Activated T-helper 1 cell treated with anti-CD3 and anti-CD28 coated beads, Interleukin-2, amount 50 U/mL, for 16 hours (primary cell): ENCODE measurements at places on chromosomes 4 and X.

DNA sequence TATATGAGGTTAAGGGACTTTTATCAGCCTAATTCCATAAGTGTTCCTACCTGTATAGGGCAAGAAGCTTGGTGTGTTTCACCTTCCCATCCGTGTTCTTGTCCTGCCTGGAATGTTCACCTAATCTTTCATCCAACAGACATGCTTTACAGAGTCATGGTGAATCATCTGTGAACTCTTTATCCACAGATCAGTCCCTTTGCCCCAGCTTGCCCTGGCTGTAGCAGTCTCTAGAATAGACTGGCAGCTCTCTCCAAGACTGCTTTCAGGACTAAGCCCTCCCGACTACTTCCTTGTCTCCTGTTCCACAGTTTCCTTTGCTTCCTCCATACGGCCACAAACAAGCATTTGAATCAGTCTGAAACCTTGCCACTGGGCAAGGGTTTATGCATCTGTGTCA, 177.9 kb upstream of the IL15 start:
- no peak for DNase-seq

- no peak for DNase-seq
These were observed 6.5 kb downstream of the PCGF3 start for GRCh38 chr4:712093-712492.

- no peak for DNase-seq
These were observed 2.3 kb downstream of the SNCA start for GRCh38 chr4:89834486-89835209.

DNA sequence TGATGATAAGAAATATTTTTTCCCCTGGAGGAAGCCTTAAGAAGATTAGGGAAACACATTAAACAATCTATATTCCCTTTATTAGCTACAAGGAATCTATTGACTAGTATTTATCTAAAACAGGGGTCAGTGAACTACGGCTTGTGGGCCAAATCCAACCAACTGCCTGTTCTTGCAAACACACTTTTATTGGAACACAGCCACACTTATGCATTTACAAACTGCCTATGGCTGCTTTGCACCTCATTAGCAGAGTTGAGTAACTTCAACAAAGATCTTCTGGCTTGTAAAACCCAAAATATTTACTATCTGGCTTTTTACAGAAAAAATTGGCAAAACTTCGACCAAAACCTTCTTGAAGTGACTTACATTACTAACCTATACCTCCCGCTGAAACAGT, 733.9 kb upstream of the FTHL17 start:
- DNase-seq = no peak

GRCh38 chrX:2733286-2733685, 18.6 kb upstream of the XG start:
- no peak for DNase-seq

GRCh38 chr4:17142232-17142711, 243.8 kb upstream of the LDB2 start:
- no peak for DNase-seq

DNA sequence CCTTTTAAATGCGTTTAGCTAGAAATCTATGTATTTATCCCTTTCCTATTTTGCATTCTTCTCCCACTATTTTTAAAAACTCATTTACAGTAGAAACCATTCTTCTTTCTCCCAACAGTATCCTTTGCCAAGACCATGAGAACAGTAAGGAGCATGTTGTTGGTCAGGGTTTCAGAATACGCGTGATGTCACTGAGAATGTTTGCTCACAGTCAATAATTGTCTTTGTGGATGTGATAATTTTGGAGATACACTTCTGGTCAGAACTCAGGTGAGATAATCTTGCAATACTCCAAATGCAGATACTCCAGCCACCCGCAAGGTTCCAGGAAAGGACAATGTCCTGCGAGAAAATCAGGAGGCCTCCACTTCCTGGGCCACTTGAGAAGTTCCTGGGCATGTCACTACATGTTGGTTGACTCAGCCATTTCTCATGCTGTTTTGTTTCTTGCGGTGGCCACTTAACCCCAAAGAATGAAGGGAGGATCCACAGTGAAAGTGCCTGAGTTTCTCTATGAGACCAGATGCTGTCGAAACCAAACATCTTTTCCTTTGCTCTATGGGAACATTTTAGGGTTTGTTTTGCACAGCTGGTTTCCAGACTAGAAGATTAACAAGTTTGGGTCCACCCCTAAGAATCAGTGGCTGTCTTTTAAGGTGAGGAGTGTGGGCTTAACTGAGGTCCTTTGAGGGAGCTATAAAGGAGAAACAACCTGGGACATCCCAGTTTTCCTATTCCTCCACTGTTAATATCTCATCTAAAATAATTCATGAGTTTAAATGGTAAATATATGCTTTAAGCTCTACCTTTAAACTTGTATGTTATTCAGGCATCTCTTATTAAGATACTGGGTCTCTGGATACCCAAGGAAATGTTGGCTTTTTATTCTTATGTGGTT, 116.0 kb downstream of the SOWAHB start:
- DNase-seq = no peak

DNA sequence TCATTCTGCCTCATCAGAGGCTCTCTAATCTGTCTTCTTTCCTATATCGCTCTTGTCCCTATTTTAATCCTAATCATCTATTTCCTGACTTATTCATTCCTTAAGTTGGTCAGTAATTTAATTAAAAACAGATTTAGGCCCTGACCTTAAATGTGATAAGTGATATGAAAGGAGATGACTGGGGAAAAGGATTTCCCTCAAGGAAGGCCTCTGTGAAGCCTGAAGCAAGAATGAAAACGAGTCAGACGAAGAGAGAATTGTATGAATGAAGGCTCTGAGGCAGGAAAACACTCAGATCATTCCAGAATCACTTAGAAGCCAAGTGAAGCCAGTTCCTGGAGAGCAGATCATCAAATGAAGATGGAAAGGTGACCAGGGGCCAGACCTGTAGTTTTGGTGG, 22.1 kb downstream of the PKD2 start:
- no peak for DNase-seq

GRCh38 chrX:150366951-150367545, 3.9 kb downstream of the MAMLD1 start:
- no peak for DNase-seq

DNA sequence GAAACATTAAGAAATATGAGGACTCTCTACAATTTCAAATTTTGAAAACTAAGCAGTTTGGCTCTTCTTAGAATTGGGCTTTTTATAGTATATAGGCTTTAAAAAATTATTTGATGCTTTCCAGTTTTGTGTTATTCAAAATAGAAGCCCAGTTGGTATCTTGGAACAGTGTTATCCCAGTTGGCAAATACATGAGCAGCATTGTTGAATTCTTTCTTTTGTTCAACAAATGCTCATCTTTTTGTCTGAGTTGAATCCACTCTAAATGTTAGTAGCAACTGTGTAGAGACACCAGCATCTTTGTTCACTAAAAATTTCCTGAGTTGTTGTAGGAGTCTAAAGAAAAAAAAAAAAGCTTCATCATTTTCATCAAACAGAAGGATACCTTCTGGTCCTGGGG, 41.0 kb upstream of the LIMCH1 start:
- no peak for DNase-seq

- no peak for DNase-seq
These were observed 22.5 kb upstream of the JAKMIP1 start for GRCh38 chr4:6222761-6223292.

DNA sequence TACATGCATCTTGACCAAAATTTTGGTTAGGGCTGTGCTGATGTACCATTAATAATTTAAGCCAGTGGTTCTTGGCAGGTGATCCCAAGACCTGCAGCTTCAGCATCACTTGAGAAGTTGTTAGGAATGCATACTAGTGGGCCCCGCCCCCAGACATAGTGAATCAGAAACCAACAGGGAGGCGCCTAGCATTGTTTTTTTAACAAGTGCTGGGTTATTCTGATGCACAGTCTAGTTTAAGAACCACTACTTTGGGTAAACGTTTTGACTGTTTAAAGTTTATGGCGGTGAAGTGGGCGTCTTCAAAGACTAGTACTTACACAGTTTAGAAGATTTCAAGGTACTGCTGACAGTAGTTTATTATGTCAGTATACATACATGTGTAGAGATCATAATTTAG, 23.6 kb downstream of the FAM199X start:
- no peak for DNase-seq

DNA sequence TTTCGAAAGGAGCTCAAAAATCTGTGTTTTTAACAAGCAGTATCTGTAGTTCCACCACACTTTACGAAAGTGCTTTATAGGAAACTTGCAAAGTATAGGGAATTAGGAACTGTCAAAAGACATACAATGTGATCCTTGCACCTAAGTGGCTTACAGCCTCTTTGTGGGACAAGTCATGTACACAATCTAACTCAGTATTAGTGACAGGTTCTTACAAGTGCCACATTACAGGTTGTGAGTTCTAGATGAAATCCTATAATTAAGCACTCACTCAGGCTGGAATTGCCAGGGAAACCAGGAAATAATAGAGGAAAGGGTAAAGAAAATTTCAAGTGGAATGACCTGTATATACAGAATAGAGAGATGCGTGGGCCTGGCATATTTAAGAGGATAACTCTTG, 567.3 kb upstream of the ATOH1 start:
- DNase-seq = no peak

DNA sequence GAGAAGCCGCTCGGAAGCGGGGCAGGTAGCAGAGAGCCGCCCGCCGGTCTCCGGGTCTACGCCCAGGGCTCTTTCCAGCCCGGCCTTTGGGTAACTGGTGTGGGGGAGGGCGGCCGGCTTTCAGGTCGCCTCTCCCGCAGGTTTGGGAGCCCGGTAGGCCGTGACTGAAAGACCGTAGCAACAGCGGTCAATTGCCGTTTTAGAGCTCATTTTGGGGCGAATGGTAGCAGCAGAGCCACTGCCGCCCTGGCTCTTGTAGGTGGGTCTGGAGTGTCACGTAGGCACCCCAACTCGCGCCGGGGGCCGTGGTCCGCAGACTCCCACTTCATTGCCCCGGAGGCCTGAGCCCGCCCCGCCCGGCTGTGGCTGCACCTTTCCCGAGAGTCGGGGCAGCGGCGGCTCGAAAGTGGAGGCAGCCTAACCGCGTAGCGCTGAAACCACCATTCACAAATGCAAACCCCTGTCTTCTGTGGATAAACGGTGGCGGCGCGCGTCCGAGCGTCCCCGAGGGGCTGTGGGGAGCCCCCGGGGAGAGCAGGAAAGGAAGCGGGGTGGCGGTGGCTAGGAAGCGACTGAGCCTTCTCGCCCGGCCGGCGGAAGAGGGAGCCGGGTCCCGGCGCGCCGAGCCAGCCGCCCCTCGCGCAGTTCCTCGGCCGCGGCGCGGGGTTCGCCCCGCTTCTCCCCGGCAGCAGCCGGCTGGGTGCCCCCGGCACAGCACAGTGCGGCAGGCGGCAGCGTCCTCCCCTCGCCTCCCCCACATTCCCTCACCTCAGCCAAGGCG, 2185.1 kb upstream of the TENM3 start:
- DNase-seq = no peak

GRCh38 chr4:40335525-40335894, 377 bp downstream of the CHRNA9 start:
- no peak for DNase-seq

GRCh38 chr4:88169298-88169697, 10.9 kb upstream of the ABCG2 start:
- DNase-seq = no peak

DNA sequence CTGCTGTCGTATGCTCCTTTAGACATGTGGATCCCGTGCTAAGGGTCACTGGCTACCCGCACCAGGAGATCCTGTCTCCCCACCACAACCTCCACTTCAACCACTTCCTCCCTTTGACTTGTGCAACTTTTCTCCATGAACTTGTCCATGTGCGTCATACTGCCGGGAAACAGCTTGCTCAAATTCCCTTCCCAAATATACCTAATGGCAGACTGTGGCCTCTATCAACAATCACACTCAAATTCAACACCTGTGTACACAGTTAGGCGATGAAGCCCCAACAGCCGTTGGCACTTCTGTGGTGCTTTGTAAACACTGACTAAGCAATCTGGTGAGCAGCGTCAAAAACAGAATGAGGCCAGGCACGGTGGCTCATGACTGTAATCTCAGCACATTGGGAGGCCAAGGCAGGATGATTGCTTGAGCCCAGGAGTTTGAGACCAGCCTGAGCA, 49.5 kb downstream of the CD99L2 start:
- no peak for DNase-seq

DNA sequence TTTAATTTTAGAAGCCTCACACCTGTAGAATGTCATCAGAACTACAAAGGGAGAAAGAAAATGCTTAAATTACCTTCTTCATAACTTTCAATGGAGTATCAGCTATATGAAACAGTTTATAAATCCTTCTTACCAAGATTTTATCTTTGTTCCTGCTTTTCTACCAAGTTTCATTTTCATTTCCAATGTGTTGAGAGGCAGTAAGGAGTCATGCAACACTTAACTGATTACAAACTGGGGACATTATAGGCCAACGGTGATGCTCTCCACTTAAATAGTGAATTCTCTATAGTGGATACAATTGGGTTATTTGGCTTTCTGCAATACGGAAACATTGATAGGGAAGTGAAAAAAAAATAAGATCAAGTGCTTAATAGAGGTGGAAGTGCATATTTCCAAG, 145.2 kb upstream of the FTHL17 start:
- no peak for DNase-seq

GRCh38 chrX:44303119-44303518, 40.4 kb downstream of the EFHC2 start:
- DNase-seq = no peak

- DNase-seq = peak; percentile 12
These were observed 2.3 kb downstream of the MAML3 start for GRCh38 chr4:140151699-140152012.

DNA sequence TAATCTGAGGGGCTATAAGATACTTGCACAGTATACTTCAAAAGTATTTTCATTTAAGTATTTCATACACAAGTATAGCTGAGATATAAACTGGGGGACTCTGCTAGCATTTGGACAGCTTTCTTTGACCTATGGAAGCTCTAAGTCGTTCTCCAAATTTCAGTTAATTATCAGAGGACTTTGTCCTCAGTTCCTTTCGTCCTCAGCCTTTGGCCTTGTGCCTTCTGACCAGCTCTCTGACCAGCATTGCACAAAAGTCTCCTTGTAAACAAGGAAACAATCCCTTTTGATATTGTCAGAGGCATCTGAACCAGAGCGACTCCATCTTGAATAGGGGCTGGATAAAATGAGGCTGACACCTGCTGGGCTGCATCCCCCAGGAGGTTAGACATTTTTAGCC, 464.0 kb upstream of the FAM241A start:
- no peak for DNase-seq
